ENCODE measurements at places on chromosomes 1 and 21.
A peak's percentile ranks its signal among the peaks of the same experiment; 100 is the strongest.

DNA sequence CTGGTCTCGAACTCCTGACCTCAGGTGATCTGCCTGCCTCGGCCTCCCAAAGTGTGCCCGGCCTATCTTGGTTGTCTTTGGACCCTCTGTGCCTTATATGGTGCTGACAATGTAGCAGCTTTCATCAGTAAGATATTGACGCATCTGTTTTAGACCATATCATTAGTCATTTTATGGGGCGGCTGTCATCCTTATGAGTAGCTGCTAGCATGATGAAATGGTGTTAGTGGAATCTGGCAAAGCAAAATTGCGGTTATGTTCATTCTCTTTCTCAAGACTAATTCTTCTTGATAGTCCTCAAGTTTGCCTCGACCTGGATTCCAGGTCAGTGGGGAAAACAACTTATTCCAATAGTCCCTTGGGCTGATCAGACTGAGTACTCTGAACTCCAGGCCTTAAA lies 199.9 kb downstream of the PRDM2 start:
- no peak for DNase-seq

DNA sequence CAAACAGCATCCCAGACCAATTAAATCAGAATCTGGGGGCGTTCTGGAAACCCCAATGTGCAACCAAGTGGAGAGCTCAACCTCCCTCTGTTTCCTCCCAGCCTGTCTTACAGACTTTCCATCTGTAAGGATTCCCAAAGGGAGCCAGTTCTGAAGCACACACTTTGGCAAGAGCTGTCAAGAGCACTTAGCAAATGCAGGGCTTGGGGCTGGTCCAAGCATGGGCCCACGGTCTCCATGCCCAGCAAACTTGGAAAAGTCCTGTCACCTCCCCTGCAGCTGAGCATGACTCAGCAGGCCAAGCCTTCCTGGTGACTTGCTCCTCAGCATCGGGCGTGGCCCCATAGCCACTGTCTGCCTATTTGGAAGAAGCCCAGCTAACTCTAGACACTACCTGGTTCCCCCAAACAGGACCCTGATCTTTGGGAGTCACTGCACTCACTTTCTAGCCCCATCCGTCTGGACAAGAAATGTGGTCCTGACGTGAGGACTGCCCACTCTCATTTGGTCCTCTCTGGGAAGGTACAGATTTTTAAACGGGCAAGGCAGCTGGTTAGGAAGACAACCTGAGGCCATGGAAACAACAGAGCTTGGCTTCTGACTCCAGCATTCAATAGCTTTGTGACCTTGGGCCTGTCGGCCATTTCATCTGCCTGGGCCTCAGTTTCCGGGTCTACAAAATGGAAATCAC lies 16.9 kb downstream of the SLC2A1 start:
- DNase-seq = no peak

- DNase-seq = no peak
Measured at GRCh38 chr1:50048791-50049190, 25.0 kb upstream of the AGBL4 start.

GRCh38 chr1:164092603-164093353 lies 466.2 kb upstream of the PBX1 start:
- DNase-seq = no peak

DNA sequence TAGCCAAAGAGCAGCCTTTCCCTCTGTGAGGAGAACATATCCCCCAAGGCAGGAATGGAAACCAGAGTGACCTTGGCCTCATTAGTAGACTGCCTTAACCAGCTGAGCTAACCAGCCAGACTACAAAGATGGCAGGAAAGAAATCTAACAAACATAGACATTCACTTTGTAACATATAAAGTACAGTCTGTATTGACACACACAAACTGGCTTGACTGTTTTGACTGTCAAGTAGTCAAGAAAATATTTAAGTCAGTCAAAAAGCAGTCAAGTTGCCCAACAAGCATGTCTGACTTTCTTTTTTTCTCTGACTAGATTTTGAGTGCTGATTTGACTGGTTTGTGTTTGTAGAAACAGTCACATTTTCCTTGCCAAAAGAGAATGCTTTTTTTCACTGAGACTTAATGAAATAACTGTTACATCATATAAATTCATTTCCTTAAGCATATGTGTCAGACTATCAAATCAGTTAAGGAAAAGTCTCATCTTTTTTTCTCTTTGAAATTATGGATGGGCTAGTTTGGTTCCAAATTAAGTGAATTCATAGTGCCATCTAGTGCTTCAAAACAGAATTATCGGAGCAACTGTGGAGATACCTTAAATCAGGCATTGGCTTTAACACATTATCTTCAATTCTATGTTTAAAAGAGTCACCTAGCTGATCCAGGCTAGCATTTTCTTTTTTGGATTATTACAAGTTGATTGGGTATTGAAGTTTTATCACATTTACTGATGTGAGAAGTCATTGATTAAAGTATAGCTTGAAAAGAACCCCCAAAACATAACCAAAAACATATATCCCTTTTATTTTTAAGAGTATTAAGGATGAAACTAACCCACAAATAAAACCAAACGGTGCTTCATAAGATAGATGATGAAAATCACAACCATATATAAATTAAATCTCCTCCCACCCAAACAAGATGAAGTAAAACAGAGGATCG lies 75.0 kb downstream of the ATP6V1G3 start:
- DNase-seq = peak; percentile 49

DNA sequence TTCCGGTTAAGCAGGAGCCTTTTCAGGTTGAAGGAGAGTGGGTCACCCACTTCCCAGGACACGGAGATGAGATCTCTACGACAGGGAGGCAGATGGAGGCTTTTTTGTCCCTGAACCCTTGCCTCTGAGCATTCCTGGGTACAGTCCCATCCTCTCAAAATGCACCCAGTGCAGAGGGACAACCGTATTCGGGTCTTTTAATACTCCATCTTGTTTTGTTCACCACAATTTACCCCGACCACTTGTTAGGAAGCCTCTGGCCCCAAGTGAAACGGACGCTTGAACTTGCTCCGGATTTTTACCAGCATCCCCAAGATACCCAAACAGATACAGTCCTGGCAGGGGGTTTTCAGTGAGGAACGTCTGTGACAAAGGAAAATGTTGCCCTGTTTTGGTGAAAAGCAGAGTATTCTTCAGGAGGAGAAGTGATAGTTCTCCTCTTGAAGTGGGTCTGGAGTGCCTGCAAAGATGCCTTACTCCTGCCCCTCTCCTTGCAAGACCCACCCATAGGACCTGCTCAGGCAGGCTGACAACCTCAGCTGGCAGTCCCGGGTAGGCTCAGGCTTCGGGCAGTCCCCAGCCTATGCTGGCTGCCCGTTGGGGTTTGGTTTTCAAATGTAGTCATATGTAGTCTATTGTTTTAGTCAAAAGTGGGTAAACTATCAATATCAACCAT lies 669 bp upstream of the ARL8A start:
- no peak for DNase-seq

DNA sequence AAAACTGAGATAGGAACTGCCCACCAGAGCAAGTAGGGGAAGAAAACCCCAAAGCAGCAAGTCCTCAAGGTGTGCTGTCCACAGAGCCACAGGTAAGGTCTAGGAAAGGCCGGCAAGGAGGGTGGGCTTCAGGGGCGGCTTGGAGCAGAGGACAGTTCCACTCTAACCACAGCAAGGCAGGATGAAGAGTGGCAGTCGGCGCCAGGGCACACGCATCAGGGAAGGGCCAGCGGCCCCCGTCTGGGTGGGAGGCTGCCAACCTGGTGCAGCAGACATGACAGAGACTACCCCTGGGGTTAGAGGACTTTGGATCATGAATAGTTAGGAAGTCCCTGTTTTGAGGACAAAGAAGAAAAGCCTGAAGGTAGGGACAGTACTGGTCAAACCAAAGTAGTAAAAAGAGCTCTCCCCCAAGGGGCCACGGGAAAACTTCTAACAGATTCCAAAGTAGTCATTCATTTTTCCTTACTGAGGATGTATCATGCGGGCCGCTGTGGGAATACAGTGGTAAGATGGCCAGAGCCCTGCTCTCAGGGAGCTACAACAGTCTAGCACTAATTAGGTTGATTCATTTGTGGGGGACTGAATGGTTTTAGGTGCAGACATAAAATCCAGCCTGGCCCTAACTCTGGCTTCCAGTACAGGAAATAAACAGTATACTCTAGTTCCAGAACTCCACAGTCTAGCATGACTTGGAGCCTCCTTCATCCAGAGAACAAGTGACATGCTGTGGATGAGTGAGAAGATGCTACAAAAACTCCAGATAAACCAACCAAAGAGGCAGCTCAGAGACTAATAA lies 3.5 kb upstream of the RAP1GAP start:
- peak; percentile 17 for DNase-seq

DNA sequence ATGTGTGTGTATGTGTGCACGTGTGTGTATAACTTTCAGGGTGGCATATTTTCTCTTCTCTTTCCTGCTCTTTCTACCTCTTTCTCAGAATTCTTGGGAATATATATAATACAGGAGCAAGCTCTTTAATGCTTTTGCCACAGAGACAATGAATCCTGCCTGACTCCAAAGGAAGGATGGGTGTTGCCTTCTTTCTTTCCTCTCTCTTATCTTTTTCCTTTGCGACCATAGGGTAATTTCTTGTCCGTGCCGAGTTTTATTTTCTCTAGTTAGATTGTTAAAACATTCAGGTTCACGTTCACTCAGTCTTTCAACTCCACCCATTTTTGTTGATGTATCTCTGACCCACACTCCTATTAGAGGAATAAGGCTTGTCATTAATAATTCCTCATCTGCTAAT lies 129.0 kb upstream of the C1orf21 start:
- no peak for DNase-seq

GRCh38 chr1:158485455-158485854 lies 13.4 kb downstream of the OR10R2 start:
- DNase-seq = no peak

- no peak for DNase-seq
Measured at GRCh38 chr1:43255438-43256210, 14.2 kb upstream of the TMEM125 start.

DNA sequence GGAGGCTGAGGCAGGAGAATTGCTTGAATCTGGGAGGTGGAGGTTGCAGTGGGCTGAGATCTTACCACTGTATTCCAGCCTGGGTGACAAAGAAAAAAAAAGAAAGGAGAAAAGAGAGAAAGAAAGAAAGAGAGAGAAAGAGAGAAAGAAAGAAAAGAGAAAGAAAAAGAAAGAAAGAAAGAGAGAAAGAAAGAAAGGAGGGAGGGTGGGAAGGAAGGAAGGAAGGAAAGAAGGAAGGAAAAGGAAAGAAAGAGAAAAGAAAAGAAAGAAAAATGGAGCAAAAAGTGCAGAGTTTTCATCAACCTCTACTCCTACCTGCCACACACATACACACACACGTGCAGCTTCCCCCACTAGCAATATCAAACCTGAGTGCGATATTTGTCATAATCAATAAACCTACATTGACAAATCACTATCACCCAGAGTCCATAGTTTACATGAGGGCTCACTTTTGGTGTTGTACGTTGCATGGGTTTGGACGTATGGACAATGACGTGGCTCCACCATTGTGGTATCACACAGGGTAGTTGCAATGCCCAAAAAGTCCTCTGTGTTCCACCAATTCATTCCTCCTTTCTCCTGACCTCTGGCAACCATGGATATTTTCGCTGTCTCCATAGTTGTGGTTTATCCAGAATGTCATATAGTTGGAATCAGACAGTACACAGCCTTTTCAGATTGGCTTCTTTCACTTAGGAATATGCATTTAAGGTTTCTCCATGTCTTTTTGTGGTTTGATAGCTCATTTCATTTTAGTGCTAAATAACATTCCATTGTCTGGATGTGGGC lies 36.5 kb downstream of the EVA1C start:
- peak; percentile 28 for DNase-seq

- DNase-seq = no peak
Measured at GRCh38 chr1:171811672-171812071, 29.6 kb upstream of the DNM3 start.
